ENCODE measurements at places on chromosomes 6 and 20.

DNA sequence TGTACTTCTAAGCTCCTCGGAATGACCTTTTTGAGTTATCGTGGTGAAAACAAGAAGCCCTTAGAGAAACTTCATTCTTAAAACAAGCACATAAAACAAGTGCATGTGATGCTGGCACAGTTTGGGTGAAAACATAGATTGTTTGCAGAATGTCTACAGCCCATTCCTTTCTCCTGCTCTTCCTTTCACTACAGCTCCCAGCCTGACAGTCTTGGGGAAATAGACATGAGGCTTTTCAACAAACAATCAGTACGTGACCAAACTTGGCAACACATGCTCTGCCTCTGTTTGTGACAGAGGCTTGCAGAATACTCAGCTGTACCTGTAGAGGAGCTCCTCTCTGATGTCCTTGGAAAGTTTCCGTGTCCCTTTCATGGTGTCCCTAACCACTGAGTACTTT lies 321.6 kb downstream of the ZFAND3 start:
- no peak for DNase-seq

GRCh38 chr6:150426198-150426597 lies 57.4 kb downstream of the IYD start:
- DNase-seq, result no peak

DNA sequence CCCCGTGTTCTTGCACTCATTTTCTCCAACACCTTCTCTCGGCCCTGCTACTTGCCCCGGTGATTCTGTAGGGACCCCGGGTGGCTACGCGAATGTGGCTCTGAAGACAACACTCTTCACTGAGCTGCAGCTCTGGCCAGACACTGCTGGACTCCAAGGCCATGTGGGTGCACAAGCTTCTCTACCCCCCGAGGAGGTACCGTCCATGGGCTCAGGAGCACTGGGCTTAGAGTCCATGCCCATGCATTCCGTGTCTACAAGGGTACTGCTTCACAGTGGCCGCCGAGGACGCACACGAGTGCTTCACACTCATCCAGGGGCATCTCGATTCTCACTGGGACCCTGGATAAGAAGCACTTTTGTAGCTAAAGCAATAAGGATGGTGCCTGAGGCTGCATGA lies 59.5 kb downstream of the SMOC2 start:
- DNase-seq, result no peak

- no peak for DNase-seq
Measured at GRCh38 chr20:41524980-41525613, 93.1 kb downstream of the CHD6 start.

DNA sequence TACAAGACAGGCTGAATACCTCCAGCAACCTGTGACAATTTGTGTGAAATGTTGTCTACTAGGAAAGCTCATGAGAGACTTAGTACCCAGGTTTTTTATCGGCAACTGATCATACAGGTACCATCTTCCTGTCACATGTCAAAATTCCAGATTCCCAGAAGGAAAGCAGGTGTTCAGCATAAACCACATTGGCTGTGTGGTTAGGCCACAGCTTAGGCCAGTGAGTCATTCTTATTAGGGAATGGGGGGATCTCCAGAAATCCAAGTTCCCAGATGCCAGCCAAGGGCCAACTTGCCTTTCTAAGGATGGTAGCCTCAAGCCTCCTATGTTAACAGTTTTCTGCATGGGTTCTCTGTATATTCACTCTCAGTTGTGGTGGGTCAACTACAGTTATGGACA lies 65.9 kb downstream of the FAM184A start:
- no peak for DNase-seq

GRCh38 chr6:139490482-139490881 lies 116.0 kb upstream of the CITED2 start:
- DNase-seq, result no peak

- DNase-seq, result no peak
Measured at GRCh38 chr20:50673146-50673465, 18.2 kb downstream of the RIPOR3 start.

DNA sequence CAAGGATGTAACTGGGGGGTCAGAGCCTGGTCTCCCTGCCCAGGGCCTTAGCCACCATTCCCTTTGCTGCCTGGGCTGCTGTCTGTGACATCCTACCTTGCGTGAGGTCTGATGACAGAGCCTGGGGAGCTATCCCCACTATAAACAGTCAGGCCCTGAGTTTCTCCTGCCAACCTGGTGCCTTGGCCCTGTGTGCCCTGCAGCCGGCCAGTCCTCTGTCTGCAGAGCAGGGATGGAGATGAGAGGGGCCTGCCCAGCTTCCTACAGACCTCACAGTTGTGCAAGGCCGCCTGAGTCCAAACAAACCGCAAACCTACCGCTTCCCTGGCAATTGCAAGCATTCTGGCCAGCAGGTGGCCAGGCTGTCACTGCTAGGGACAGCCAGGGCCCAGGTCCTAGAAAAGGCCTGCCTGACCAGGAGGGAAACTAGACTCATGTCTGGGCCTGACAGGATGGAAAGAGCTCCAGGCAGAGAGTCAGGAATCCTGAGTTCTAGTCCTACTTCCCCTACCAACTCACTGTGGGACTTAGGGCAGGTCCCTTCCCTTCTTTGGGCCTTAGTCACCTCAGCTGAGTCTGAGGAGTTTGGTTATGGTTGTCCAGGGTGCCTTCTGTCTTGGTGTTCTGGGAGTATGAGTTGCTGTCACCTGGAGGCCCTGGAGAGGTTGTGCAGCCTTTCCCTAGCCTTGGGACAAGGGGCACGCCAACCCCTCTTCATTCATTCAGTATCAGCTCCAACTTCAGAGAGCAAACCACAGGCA lies 86.2 kb downstream of the VEGFA start:
- no peak for DNase-seq

DNA sequence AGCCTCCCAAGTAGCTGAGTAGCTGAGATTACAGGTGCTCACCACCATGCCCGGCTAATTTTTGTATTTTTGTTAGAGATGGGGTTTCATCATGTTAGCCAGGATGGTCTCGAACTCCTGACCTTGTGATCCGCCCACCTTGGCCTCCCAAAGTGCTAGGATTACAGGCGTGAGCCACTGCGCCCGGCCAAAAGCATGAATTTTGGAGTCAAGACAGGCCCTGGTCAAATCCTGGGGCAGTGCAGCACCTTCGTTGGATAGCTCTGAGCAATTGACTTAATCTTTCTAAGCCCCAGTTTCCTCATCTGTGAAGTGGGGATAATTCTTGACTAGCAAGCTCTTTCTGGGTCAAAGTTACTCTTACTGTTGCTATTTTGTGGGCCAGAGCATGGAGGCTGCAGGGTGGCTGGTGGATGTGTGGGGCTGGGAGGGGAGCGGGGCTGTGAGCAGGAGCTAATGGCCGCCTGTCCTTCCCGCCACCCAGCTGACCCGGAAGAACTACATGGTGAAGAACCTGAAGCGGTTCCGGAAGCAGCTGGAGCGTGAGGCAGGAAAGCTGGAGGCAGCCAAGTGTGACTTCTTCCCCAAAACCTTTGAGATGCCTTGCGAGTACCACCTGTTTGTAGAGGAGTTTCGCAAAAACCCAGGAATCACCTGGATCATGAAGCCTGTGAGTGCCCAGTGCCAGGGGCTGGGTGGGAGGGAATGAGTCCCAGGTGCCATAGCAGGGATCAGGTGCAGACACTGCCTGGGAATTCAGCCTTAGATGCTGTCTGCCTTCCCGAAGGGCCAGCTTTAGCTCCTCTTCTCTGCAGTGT lies 39.0 kb downstream of the TTLL9 start:
- no peak for DNase-seq

DNA sequence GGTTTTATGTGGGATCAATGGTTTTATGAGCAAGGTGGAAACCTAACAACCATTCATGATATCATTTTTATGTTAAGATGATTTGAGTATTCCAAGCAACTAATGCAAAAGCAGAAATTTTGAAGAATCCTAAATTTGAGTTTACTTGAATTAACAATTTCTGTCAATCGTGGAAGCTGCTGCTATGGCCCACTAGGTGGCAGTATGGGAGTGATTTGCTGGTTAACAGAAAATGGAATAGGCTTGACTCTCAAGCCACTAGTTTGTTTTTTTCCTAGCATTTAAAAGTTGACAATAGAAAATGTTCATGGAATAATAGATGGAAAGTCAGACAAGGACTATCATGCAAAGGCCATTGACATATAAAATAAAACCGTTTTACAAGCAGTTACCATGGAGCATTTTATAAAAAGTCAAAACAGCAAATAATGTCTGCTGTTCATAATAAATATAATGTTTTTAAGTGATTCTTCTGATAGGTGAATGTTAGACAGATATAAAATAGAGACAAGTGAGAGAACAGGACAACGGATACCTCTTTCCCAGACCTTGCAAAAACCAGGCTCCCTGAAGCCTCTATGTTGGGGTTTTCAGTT lies 43.0 kb upstream of the TMEM200A start:
- DNase-seq, result no peak

DNA sequence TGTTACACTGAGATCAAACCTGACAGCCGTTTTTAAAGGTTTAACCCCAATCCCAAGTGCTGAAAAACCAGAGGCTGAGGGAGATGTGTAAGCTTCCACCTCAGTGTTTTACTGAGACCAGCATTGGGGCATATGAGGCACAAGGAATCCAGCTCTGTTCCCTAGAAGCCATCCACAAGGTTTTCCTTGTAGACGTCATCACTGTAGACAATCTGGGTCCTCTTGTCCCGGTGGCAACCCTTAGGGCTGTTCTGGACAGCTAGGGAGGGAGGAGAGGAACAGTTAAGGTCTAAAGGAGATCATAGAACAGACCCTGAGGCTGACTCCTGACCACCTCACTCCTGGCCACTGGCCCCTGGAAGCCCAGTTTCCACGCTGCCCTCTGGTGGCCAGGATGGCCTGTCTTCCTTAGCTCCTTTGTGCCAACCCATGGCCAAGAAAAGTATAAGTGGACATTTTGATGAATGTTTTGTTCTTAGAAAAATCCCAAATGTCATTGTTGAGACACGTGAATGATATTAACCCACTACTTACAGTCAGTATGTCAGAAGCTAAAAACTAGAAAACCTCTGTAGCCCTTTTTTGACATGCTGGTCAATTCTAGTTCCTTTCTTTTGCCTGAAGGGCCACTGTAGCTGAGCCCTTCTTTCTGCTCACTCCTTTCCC lies 6.4 kb downstream of the CFB start:
- DNase-seq, result no peak

GRCh38 chr6:139680819-139681218 lies 306.4 kb upstream of the CITED2 start:
- no peak for DNase-seq

DNA sequence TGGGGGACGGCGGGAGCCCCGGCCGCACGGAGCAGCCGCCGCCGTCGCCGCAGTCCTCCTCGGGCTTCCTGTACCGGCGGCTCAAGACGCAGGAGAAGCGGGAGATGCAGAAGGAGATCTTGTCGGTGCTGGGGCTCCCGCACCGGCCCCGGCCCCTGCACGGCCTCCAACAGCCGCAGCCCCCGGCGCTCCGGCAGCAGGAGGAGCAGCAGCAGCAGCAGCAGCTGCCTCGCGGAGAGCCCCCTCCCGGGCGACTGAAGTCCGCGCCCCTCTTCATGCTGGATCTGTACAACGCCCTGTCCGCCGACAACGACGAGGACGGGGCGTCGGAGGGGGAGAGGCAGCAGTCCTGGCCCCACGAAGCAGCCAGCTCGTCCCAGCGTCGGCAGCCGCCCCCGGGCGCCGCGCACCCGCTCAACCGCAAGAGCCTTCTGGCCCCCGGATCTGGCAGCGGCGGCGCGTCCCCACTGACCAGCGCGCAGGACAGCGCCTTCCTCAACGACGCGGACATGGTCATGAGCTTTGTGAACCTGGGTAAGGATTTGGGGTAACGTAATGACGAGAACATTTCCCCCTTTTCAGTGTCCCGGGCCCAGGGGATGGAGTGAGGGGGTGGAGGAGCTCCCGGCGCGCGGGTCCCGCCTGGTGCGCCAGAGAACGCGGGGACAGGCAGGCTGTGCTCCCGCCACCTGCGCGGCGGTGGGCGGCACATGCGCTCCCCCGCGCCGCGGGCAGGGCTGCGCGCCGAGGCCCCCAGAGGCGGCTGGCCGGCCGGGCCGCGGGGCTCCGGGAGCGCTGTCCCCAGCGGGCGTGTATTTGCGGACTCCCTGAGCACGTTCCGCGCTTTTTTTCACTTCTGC lies 1.4 kb downstream of the BMP6 start:
- no peak for DNase-seq

- DNase-seq, result no peak
Measured at GRCh38 chr6:131129689-131130553, 5.3 kb upstream of the AKAP7 start.

DNA sequence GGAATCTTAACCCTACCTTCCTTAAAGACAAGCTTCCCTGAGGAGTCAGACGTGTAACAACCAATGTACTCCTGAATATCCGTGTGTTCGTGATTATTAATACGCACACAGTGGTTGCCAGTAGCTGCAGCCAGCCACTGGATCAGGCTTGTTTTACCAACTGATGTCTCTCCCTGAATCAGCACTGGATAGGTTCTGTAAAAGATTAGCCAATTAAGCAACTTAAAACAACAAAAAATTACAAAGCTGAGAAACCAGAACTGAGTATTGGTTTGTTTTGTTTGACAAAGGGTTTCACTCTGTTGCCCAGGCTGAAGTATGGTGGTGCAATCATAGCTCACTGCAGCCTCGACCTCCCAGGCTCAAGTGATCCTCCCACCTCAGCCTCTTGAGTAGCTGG lies 69.3 kb downstream of the MDN1 start:
- no peak for DNase-seq

DNA sequence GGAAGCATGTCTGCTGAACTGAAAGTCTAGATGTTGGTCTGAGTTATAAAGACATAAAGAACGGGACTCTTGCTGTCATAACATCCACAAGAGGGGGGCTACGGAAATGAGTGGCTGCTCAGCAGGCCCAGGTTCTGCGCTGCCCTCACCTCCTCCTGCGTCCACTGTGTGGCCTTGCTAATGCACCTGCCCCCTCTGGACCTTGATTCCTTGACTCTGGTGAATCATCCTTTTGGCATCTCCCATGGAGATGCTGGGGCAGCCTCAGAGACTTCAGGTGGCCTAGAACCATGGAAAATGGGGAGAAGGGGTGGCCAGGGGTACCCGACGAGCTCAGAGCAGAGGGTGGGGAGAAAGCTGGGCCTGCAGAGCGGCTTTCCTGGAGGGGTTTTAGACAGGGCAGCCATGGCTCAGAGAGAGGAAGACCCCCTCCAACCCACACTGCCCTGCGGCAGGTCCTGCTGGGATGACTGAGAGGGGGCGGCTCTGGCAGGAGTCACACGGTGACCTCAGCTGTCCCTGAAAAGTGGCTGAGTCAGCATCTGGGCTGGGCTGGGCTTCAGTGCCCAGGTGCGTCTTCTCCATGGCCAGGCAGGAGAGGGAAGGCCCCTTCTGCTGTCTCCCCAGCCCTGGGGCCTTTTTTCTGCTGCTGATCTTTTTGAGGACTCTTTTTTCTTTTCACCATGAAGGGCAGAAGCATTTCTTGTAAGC lies 46.9 kb downstream of the DLGAP4 start:
- no peak for DNase-seq

- DNase-seq, result no peak
Measured at GRCh38 chr6:159961528-159961927, 7.4 kb upstream of the IGF2R start.

DNA sequence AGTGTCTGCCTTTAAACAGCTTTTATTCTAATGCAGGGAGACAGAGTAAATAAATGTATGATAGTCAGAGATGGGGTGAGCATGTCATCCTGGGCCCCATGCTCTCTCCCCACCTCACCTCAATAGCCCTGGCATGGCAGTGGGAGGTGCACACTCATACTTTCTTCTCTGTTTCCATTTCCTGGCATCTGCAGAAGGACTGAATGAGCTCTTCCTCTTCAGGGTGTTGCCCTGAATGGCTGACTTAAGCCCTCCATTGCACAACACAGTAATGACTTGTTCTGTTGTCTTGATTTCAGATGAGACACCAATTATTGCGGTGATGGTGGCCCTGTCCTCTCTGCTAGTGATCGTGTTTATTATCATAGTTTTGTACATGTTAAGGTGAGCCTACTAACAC lies 57.0 kb upstream of the GNRH2 start:
- DNase-seq, result no peak

- no peak for DNase-seq
Measured at GRCh38 chr6:1622851-1623768, 13.4 kb downstream of the FOXC1 start.
